ENCODE measurements at places on chromosomes 4 and X.

DNA sequence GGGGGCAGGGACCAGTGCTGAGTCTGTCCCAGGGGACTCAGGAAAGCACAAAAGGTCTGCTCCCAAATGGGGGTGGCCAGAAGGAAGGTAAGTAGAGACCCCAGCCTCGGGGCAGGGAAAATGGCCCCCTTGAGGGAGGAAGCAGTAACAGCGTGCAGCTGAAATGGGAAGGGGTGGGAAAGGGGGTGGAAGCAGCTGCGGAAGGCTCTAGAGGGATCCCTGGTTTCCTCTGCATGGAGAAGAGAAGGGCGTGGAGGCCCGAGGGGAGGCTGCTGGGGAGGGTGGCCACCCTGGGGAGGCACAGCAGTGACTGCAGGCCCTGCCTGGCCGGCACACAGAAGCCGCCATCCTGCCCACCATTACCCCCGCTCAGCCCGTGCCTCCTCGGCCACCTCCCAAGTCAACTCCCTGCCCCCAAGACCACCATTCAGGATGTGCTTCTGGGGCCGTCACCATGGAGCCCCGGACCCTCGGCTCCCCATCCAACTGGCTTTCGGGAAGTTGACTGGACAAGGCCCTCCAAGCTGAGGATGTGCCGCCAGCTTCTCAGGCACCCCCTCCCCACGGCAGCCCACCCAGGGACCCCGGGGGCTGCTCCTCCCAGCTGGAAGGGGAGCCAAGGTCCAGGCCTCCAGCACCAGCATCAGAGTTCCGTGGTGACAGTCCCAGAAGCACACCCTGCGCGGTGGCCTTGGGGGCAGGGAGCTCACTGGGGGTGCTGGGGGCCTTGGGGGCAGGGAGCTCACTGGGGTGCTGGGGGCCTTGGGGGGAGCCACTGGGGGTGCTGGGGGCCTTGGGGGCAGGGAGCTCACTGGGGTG lies 23.6 kb downstream of the CFAP99 start:
- no peak for DNase-seq

- no peak for DNase-seq
Measured at GRCh38 chrX:11197671-11198070, 86.5 kb downstream of the HCCS start.

DNA sequence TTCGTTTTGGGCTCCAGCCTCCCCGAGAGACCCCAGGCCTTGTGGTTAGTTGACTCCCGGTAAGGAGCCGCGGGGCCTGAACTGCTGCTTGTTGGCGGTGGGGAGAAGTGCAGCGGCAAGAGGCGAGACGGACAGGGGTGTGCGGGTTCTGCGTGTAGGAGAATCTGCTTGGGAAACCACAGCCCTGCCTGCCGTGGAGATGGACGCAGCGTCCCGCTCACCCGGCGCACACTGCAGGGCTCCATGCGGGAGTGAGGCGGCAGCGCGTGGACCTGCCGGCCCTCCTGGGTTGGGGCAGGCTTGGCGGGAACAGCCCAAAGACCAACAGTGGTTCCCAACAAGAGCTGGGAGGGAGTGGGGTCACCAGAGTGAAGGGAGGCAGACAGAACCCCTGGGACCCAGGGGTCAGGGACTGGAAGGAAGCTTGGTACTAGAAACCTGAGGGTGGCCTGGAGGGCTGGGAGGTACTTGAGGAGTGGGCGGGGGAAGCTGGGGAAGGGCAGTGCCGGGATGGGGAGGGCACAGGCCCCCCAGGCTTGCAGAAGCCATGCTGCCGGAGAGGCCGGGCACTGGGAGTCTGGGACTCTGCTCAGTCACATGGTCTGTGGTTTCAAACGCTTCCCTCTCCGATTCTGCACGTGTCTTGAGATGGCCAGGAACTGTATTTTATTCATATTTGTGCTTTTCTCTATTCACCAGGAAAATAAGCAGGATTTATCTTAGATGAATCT lies 70.8 kb downstream of the RGS12 start:
- no peak for DNase-seq

- no peak for DNase-seq
Measured at GRCh38 chrX:43640482-43640881, 15.6 kb upstream of the MAOA start.

DNA sequence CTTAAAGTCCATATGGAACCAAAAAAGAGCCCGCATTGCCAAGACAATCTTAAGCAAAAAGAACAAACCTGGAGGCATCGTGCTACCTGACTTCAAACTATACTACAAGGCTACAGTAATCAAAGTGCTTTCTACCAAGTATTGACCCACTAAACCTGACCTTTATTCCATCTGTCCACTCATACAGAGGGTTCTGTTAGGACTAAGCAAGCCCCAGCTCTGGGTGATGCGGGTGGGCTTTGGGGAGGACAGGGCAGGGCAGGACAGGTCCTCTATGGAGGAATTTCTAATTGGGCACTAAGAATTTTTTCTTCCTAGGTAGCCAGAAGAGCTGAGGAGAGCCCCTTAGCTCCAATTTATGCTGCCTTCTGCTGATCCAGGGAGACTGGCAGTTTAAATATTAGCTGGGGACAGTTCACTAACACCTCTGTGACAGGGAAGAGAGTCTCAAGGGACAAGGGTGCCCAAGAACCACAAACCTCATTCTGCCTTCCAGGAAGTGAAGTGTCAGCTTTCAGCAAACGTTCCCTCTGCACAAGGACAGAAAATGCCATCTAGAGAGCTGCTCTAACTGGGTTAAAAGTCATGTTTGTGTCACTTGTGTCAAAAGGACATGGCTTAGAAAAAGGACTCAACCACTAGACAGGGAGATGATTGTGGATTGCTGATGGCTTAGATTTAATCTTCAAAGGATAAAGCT lies 143.2 kb downstream of the KIT start:
- peak; percentile 63 for DNase-seq

- no peak for DNase-seq
Measured at GRCh38 chr4:108210989-108211835, 42.5 kb upstream of the LEF1 start.

DNA sequence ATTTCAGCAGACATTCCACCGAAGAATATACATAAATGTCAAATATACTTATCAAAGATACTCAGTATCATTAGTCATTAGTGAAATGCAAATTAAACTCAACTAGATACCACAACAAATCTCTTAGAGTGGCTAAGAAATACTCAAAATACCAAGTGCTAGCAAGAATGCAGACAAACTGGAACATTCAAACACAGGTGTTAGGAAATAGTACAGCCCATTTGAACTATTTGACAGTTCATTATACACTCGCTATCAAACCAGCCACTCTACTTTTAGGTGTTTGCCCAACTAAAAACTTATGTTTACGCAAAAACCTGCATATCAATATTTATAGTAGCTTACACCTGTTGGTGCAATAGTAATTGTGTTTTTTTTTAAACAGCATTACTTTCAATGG lies 8.8 kb downstream of the ADAM29 start:
- no peak for DNase-seq

- DNase-seq: no peak
Measured at GRCh38 chr4:14865804-14866203, 136.5 kb upstream of the CPEB2 start.

Measured in MM.1S (cell line).